ENCODE measurements at places on chromosomes 3 and 15. TPM values are rescaled to one million over a fixed set of nuclear protein-coding genes. Genes with fewer than 3 reads are reported as not detected.

GRCh38 chr3:197854596-197855343 lies 63.7 kb downstream of the LRCH3 start:
- no peak for DNase-seq

DNA sequence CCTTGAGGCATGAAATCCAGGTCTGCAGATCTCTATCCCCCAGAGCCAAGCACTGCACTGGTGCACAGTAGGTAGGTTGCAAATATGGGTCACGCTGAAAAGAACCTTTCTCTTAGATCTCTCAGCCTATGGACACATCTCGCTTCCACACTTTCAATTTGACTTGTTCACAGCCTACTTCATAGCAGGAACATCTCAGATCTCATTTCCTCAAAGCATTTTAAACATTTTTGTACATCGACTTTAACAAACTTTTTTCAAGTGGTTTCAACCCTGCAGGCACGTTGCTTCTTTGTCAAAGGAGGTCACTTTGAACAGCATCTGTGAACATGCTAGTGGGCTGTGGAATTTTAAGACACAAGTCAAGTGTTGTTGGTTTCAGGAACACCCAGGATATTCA lies 76.0 kb downstream of the SLC12A8 start:
- DNase-seq = no peak

CTDSPL2 gene
- total RNA-seq = 47.4 TPM

DNA sequence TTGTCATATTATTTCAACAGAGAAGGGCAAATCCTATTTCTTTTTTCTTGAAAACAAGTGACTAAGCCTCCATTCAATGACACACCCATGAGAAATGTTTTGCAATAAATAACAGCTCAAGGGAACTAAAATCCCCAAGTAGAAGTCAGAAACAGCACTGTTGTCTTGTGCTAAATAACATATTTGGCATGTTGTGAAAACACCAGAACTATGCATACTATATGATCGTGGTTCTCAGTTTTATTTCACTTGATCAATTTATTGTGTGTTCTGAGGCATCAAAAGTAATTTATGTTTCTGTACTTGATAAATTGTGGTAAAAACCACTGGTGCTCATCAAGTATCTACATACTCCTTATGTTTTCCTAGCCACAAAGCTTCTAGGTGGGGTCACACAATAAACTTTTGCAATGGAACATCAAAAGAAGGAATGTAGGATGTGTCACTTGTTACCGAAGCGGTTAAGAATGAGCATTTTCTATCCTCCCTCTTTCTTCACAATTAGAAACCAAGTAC lies 691.7 kb upstream of the CBLB start:
- no peak for DNase-seq

DNA sequence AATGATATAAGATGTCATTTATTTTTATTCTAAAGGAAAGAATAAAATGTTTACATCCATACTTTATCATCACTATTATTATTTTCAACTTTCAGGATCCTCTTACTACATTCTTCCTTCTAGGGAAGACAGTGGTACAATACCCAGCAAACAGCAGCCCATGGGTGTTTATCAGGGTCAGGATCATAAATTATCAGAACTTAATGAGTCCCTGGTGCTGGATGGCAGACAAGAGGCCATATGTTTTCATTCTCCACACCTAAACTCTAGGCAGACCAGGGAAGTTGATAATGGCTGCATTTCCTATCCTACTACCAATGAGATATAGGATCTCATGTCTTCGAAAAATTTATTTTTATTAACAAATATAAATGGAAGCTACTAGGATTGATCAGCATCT lies 127.7 kb downstream of the SAMMSON start:
- no peak for DNase-seq

GOLGA6A gene
- 0.87 TPM for total RNA-seq

GRCh38 chr3:20637729-20638128 lies 451.7 kb upstream of the SGO1 start:
- DNase-seq = no peak

GRCh38 chr3:31300456-31301443 lies 232.0 kb upstream of the STT3B start:
- no peak for DNase-seq

- no peak for DNase-seq
Observed at GRCh38 chr3:43217633-43218032, 68.7 kb upstream of the SNRK start.

CSPG5 gene
- 0.22 TPM for total RNA-seq

DNA sequence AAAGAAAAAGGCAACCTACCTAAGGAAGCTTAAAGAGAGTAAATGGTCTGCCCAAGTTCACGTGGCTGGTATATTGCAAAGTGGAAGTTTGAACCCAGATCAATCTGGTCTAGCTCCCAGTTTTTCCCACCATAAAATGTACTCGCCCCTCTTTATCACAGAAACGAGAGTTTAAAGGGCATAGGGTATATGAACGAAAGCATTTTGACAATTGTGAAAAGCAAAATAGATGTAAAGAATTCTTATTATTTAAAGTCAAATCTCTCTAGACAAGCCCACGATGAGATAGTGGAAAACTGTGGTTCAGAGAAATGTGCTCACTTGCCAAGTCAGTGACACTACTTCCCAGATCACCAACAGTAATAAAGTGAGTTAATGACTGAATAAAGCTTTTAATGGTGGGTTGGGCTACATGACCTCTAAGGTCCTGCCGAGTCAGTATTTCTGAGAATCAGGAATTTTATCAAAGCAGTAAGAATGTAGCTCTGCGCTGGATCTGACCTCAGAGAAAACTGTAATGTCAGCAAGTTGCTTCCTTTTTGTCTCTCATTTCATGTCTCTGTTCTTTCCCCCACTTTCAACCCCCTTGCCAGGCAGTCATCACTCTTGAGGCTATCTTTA lies 23.3 kb upstream of the NEO1 start:
- DNase-seq = no peak

DNA sequence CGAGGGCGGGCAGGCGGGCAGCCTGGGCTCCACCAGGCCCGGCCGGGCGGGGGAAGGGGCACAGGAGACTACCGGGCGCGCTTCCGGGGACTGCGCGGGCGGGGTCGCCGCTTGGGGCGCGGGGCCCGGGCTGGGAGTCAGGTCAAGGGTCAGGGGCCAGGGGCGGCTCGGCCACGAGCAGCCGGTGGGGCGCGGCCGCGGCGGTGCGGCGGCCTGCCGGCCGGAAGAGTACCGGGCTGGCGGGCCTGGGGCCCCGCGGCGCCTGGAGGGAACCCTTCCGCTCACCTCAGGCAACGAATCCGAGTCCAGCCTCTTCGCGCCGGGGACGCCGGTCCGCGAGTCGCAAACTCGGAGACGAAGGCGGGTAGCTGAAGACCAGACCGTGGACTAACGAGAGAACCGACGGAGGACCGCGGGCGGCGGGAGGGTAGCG lies 225 bp downstream of the RHOA start:
- peak; percentile 32 for DNase-seq

GRK7 gene
- not detected for total RNA-seq

DNA sequence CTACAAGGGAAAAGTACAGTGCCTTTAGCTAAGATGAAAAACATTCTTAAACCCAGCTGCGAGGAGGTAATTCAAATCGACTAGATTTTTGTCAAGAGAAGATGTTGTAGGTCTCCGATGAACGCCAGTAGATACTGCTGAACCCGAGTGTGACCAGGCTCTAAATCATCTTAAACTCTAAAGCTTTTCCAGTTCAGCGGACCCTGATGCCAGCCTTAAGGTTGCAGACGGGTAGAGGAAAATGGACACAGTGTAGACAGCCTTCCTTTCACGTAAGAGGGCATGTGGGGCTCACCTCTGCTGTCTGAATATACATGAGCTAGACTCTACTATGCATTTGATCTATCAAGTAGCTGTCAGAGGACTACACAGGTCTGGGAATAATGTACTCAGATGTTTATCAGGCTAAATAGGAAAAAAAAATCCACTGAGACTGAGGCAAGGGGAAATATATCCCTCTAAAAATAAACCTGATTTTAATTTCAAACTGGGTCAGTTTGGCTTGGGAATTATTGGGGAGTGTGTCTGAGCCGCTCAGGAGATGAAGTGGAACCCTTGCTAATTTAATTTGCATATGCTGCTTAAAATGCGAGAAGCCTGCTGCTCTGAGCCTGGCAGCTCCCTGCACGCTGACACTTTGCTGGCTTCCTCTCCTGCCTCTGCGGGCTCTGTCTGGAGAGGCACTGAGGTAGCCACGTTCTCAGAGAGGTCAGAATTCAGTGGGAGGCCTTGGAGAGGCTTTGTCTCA lies 151.9 kb downstream of the CADPS start:
- no peak for DNase-seq

DNA sequence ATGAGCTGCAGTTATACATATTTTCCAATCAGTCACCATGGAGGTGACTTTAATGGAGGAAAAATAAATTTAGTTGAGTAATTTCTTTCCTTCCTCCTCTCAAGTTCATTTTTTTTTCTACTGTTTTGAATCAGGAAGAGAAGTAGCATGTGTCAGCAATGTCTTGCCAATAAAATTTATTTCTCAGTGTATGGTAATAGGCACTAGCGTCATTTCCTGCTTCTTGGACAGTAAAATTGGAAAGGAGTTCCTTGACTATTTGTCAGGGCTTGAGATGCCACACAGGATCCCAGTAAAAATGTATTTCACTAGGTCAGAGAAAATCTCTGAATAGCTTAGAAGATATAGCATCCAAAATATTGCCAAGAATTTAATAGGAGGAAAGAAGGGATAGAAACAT lies 605.9 kb downstream of the ROBO1 start:
- no peak for DNase-seq

DNA sequence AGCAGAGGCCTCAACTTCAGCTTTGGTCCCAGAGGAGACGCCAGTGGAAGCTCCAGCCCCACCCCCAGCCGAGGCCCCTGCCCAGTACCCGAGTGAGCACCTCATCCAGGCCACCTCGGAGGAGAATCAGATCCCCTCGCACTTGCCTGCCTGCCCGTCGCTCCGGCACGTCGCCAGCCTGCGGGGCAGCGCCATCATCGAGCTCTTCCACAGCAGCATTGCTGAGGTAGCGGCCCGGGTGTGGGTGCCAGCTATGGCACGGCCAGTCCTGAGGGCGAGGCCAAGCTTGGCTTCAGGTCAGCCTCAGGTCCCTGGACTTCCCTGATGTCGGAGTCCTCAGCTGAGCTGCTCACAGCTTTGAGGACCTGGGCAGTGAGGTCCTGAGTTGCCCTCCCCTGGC lies 5.7 kb upstream of the STAB1 start:
- no peak for DNase-seq

DNA sequence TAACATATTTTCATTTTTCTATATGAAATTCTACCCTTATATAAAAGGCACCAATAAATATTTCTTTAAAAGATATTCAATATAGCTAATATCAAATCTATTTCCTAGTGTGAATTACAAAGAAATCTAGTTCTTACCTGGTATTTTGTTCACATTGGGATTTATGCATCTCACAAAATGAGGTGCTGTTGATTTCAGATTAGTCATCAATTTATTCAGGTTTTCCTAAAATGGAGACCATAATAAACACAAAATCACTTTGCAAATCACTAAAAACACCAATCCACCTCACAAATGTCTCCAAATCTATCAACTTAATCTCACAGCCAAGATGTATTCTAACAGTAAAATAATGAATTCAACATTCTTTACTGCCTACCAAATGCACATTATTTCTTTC lies 51.2 kb downstream of the MYH15 start:
- no peak for DNase-seq

DNA sequence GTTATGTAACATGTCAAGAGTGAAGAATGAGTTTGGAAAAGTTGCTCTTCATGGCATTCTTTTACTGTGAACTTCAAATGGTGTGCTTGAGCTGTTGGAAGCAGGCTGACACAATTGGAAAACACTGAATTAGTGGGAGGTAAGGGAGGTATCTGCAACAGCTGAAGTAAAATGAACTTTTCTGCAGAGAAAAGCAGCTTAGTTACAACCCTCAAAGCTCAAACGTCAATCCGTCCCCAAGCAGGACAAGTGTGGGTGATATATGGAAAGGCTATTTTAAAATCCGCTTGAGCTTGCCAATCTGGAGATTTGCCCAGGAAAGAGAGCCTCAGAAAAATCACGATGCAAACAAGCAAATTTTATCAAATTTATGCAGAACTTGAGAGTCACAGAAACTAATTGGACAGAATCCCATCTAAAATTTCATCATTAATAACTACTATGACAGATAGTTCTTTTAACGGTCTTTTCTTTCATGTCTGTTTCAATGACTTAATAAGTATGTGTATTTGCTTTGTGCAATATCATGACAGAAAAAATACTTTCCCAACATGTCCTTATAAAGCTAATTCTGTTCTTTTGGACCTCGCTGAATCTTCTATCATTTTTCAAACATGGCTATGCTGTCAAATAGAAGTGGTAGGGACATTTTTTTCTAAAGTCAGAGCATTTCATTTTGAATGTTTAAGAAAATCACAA lies 266.6 kb upstream of the SLITRK3 start:
- DNase-seq = no peak

DNA sequence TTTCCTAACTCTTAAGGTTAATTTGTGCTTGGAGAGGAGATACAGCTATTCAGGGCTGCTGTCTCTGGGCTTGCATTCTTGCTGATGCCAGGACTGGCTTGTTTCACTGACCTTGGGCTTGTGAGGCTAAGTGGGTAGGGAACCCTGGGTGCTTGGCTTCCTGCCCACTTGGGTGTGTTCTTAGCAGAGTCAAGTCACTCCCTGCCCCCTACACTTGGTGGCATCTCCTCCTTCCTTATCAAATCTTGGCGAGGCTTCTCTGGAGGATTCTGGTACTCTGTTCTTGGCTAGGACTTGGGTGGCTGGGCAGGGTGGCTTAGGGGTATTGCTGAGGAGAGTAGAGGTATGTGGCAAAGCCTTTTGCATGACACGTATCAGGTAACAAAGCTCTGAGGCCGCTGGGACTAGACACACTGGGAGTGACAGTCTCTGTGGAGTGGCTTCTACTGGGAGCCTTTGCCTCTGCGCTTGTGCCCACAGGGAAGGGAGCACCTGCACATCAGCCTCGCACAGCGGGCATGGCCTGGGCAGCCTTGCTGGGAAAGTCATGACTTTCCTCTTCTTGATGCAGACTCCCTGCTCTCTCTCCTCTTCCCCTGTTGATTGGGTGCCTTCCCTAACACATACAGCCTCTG lies 41.8 kb downstream of the CHCHD6 start:
- DNase-seq = no peak
